ENCODE measurements at places on chromosomes 7 and 10.

GRCh38 chr10:31304291-31304970, 14.6 kb upstream of the ZEB1 start:
- DNase-seq, result no peak

DNA sequence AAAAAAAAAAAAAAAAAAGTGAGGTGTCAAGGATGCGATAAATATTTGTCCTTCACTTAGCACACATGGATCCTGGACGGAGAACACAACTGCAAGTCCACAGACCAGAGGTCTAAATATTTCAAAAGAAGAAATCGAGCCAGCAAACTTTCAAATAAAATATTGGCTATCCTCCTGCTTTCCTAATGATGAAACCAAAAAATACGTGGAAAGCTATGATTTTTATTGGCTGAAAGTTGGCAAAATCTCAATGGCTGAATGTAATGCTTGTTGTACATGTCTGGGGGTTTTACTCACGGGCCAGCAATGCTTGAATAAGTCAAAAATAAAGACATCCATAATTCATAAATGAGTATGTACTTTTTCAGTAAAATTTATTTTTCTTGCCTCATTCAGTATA, 19.0 kb upstream of the MGMT start:
- no peak for DNase-seq

GRCh38 chr10:75018251-75018650, 93.2 kb upstream of the SAMD8 start:
- no peak for DNase-seq

- DNase-seq, result peak; percentile 66
These were observed 305.1 kb upstream of the CSTF2T start for GRCh38 chr10:52004342-52004949.

DNA sequence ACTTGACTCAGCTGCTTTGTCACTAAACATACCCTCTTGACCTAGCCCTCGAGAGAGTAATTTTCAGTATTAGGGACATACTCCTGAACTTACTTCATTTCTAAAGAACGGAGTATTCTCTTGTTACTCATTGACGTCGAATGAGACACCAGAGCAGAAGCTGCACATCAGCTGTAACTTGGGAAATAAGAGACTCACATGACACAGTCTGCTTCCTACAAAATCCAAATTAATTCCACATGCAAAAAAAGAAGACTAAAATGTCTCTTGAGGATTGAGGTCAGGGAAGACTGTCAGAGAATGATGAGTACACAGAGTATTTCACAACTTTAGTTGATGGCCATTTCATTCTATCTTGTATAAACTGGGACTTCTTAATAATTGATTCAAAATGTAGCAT, 114.7 kb upstream of the EGFR start:
- no peak for DNase-seq

DNA sequence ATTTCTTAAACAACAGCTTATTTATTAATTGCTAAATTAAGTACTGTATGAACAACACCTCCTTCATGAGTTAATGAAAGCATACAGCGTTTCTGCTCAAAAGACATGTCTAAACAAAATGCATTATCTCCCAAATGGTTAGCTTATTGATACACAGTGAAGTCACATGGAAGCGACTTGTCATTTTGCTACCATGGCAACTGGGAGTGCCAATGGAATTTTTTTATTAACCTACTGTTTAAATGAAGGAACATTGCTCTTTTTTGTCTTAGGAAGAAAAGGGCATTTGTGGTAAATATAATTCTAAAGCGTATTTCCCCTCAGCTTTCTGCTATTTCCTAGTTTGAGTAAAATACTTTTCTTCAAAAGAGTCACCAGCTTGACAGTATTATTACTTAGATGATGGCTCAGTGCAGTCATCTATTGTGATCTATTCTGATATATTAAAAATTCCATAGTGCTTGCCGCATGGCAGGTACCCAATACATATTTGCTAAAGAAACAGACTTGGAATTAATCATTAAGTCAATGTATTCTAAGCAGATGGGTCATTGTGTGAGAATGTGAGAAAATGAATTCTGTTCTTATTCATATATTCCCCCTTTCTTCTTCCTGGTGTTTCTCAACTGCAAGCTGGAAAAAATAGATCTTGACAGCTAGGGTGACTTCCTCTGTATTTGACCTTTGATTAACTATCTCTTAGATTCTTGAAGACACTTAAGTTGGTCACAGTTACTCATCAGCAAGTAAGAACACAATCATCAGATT, 818.3 kb downstream of the MAGI2 start:
- no peak for DNase-seq

- DNase-seq, result no peak
These were observed 166.2 kb downstream of the CPEB3 start for GRCh38 chr10:92124616-92125143.

GRCh38 chr10:94500063-94500462, 45.5 kb upstream of the HELLS start:
- no peak for DNase-seq

GRCh38 chr7:22052674-22053365, 107.1 kb upstream of the CDCA7L start:
- DNase-seq, result no peak

DNA sequence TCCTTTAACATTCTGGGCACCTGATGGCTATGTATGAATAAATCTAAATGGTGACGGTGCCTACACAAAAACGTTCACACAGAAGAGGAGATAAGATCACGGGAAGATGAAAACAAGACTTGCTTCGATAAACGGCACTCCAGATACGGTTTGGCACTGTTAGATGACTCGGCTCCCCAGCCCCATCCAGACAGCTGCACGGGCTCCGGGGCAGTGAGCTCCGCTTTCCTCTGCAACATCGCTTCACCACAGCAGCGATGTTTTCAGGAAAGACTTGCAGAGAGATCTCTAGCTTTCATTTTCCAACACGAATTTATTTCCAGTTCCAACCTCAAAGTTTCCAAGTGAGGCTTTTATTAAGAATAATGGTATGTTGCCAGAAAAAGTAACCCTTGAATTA, 132.1 kb downstream of the KLF6 start:
- DNase-seq, result no peak

GRCh38 chr7:2134740-2135139, 98.0 kb downstream of the MAD1L1 start:
- DNase-seq, result no peak

DNA sequence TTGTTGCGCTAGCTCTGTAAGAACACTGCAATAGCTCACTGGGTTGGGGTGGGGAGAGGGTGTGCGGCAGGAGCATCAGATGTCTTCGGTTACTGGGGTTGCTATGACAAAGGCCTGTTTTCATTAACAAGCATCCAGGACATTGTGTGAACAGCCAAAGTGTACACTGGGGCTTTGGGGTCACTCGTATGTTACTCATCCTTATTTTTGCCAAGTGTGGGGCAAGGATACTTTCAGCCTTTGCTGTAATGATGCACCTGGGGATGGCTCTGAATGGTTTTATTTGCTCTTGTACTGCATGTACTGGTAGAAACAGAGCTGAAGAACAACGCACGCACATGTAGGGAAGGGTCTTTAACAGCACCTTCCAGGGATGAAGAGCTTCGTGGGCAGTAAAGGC, 73.0 kb upstream of the AFAP1L2 start:
- DNase-seq, result no peak

DNA sequence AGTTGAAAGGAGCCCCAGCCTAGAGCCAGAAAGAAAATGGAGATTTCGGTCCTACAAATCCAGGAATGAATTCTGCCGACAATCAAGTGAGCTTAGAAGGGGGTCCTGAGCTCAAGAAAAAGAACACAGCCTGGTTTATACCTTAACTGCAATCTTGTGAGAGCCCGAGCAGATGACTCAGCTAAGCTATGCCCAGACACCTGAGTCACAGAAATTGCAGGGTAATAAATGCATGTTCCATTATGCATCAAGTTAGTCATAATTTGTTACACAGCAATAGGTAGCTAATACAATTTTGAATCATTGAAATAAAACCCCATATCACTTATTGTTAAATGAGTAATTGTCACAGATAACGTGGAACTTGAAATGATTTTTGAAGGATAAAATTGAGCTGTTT, 111.8 kb upstream of the FOXP2 start:
- no peak for DNase-seq

DNA sequence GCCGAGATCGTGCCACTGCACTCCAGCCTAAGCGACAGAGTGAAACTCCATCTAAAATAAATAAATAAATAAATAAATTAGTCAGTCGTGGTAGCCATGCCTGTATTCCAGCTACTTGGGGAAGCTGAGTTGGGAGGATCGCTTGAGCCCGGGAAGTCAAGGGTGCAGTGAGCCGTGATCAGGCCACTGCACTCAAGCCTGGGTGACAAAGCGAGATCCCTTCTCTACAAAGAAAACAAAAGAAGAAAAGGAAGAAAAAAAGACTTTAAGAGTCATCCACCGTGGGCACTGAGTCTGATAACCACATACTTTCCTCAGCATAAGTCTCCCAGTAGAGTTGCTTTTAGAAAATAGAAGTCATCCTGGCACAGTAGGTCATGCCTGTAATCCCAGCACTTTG, 2.6 kb downstream of the TMEM254 start:
- DNase-seq, result no peak

Measured in Karpas-422 (cell line).